ENCODE measurements at places on chromosomes 11 and 22. TPM values are rescaled to one million over a fixed set of nuclear protein-coding genes. Genes with fewer than 3 reads are reported as not detected.

OR51I2 gene
- not detected for total RNA-seq

CRYBB3 gene
- total RNA-seq = not detected

PDGFB gene
- 47.0 TPM for total RNA-seq

MIAT gene
- total RNA-seq = 0.38 TPM

SHANK2 gene
- 1.6 TPM for total RNA-seq

GGT1 gene
- 23.0 TPM for total RNA-seq

MEN1 gene
- total RNA-seq = 21.1 TPM

CCDC89 gene
- total RNA-seq = not detected

DNA sequence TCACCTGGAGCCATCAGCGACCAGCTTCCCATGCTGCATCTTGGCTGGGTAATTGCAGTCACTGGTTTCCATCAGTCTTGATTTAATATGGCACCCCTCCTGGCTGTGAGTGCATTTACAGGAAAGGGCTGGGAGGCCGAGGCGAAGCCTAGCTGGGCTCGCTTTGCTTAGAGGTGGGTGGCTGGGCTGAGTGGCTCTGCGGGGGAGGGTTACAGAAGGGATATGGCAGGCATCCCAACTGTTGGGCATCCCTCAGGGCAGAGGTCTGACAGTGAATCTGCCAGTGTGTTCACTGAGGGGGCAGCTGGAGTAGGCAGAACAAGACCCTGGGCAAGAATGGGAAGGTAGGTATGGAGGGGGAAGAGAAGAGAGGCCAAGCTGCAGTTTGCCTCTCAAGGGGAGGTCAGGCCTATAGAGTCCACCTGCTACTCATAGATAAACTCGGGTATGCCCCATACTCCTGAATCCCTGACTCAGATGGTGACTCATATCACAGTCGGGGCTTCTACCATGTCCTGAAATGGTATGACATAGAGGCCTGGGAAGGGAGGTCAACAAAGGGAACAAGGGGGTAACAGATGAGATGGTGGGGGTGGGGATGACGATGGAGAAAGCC is 77.5 kb upstream of the PHOX2A start:
- no peak for DNase-seq

DNA sequence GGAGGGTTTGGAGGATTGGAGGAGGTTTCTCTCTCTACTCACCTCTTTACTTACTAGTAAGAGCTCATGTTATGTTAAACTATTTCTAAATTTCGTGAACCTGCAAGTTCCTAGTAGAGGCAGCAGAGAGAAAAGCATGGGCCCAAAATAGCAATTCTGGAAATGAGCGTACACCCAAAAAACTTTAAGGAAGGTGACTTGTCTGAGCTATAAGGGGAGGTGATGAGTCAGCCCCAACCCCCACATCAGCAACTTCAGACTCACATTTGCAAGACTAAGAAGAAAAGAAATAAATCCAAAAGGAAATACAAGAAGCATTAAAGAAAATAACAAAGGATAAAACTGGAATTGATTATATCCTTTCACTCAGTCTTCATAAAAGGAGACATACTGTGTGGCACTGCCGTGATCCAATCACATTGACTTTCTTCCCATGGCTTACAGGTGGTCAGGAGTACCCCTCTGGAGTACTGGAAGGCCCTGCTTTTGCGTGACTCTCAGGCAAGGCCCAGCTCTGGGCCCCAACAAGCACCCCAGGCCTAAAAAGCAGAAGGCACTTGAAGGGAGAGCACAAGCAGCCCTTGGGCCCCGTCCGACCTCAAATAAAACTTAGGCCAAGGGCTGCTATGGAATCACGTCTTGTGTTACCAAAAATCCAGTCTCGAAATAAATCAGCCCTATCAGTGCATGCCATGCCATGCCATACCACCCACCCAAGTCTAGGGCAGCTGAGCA is 14.3 kb downstream of the PACSIN2 start:
- DNase-seq = no peak

- no peak for DNase-seq
Measured at GRCh38 chr11:15815246-15816195, 540.8 kb downstream of the SOX6 start.

- no peak for DNase-seq
Measured at GRCh38 chr11:6561288-6561687, 42.1 kb downstream of the RRP8 start.

DNA sequence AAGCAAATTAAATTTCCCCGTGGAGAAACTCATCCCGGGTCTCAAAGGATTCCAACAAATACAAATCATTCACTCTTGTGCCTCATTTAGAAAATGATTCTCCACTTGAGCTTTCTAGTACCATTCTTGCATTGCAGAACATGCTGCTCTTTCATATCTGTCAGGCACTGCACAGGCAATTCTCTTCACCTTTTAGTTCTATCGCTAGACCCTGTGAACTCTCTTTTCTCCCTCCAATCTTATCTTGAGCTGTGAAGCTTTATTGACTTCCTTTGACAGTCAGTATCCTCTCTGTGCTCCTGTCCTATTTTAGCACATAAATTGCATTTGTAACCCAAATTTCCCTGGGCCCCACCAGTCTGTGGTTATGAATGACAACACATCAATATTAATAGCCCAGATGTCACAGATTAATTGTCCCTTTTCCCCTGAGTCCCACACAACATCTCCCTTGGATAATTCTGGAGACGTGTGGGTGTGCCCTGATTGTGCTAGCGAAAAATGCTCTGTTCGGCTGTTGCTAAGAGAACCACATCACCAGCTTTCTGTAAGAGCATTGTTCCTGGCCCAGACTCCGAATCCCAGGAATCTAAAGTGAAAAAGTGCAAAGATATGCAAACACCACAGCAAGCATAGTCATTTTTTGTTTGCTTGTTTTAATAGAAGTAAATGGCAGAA is 22.4 kb upstream of the SC5D start:
- no peak for DNase-seq

DNA sequence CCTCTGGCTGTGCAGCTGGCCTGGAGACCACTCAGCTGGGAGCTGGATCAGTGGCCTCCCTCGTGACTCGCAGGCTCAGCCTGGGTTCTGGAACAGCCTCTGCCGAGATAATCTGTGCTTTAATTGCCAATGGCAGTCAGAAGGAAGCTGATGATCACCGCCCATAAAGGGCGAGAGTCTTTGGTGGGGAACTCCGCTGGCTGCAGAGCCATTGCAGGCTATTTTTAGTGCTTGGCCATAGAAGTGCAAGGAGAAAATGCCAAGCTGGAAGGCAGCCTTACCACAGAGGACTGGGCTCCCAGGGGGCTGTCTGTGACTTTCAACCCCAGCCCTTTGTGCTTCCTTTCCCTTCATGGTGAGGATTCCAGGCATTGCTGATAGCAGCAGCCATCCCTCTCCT is 62.2 kb upstream of the TENM4 start:
- DNase-seq = no peak

DNA sequence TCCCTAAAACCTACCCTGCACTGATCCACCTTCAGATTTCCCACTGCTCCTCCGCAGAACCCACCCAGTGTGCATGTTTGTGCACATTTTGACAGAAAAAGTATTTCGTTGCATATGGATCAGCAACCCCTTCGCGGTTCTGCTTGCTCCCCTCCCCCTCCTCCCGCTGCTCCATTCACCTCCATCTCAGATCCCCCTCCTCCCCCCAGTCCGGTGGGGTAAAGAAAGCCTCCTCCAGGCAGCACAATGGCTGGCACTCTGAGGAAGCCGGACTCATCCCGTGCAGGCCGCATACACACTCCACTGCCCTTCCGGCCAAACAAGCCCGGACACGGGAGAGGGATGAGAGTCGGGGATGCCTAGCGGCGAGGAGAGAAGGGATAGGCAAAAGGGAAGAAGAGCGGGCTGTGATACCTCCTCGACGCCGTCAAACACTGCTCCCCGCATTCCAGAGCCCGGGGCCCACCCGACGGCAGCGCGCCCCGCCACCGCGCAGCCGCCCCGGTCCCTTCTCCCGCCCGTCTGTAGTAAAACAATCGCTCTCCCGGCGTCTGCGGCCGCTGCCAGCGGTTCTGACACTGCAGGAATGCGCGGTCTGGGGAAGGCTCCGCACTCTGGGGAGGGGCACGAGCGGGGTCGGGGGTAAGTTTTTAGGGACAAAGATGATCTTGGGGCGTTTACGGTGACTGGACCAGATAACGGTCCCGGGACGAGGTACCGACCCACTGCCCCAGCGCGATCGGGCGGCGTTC is 915 bp downstream of the FEZ1 start:
- DNase-seq = peak; percentile 46

GRCh38 chr11:124919898-124920297 is 848 bp downstream of the HEPN1 start:
- DNase-seq = no peak

- peak; percentile 35 for DNase-seq
Measured at GRCh38 chr11:58958500-58958899, 19.2 kb downstream of the GLYATL1 start.

GRCh38 chr22:17876306-17876831 is 102.1 kb upstream of the BID start:
- DNase-seq = no peak

GRCh38 chr22:29477723-29478318 is 2.2 kb upstream of the NEFH start:
- no peak for DNase-seq

DNA sequence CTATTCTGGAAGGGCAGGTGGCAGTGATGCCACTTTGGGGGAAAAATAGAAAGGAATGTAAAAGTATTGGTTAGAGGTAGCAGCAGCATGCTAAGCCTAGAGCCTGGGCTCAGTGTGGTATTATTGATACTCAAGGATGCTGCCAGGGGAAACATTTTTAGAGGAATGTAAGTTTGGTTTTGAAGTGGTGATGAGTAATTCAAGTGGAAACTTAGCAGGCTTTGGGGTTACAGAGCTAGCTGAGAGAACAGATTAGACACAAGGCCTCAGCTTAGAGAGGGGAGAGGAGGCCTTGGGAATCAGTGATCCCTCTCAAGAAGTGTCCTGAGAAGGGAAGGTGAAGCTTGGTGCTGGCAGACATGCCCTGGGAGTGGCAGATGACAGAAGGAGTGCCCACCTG is 32.9 kb upstream of the DDI1 start:
- no peak for DNase-seq

- DNase-seq = no peak
Measured at GRCh38 chr11:92302770-92303169, 78.2 kb downstream of the FAT3 start.

DNA sequence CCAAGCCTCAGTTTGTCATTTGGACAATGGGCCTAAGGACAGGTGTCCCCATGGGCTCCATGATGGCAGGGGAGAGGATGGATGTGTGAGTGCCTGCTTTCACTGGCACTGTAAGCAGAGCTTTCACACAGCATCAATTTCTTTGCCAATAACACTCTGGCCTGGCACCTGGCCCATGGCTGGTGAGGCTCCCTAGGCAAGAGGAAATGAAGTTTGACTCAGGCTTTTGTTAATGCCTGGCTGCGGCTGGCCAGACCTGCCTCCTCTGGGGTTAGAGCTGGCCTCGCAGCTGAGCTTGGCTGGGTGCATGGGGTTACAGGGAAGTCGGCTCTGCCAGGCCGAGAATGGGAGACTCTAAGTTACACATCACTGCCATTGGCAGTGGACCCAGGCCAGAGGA is 30.0 kb upstream of the SEZ6L start:
- no peak for DNase-seq

- no peak for DNase-seq
Measured at GRCh38 chr11:41866525-41866924, 407.1 kb upstream of the LRRC4C start.

DNA sequence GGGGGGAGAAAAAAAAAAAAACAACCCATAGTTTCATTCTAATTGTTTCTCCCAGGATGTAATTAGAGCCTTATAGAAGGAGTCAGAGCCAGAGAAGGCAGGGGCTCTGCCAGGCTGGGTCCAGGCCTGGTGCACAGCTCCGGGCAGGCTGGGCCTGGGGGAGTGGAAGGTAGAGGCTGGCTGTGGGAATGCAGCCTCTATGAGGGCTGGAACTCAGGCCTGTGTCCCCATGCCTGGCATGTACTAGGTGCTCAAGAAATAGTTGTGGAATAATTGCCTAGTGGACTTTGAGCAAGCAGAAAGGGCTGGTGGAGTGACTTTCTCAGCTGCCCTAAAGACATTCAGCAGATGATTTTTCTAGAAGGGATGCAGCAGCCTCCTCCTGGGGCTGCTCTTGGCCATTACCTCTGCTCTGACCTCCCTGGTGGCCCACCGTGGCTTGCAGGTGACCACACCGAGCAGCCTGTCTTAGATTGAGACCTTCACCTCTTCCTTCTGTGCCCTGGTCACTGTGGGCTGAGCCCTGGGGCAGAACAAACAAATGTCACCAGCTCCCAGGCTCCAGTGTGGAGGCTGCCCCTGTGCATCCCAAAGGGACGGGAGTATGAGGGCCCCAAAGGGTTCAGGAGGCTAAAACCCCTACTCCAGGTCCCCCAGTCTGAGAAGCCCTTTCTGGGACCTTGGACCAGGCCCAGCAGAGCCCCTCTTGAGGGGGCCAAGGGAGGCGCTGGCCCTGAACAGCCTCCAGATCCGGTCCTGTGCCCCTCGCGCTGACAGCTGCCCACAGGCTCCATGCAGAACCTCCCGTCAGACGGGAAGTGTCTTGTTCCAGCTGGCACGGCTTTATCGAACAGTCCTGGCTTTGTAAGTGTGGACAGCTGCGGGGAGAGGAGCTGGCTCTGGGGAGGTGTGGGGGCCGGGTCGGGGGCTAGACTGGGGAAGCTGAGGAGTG is 18.8 kb downstream of the MYEOV start:
- peak; percentile 72 for DNase-seq

DNA sequence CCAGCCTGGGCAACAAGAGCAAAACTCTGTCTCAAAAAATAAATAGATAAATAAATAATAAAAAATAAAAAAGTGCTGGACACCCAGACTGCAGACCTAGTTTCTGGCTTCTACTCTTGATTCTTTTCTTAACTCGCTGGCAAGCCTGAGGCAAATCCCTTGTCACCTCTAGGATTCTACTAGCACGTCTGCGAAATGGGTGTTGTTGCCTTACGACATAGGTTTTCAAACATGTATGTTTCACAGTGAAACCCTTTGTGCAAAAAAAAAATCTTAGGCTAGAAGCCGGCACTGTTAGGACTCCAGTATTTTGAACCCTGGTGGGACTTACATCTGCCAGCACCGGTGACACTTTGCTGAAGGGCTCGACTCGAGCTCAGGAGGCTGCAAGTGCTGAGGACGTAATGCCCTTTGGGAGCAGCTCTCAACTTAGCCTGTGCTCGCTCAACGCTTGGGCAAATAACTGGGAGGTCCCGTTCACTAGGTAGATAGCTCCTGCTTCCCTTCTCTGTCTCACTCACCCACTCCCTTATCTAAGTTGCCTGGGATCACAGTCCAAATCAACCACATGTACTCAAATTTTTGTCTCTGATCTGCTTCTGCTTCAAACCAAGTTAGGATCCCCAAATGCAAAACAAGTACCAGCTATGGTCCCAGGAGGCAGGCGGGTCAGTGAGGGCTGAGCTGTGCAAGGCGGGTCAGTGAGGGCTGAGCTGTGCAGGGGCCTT is 34.7 kb upstream of the MYH9 start:
- DNase-seq = no peak

- DNase-seq = no peak
Measured at GRCh38 chr22:30294066-30294465, 4.8 kb upstream of the CASTOR1 start.
